Activated CD4-positive, alpha-beta T cell treated with anti-CD3 and anti-CD28 coated beads, Interleukin-2, Interleukin-4, amounts not matched to agents 100 ng/mL and 50 ng/mL, durations not matched to agents 16 hours and 8 hours (primary cell): ENCODE measurements at places on chromosomes 4 and X.

GRCh38 chrX:149365061-149365460 is 140.0 kb downstream of the IDS start:
- no peak for DNase-seq

DNA sequence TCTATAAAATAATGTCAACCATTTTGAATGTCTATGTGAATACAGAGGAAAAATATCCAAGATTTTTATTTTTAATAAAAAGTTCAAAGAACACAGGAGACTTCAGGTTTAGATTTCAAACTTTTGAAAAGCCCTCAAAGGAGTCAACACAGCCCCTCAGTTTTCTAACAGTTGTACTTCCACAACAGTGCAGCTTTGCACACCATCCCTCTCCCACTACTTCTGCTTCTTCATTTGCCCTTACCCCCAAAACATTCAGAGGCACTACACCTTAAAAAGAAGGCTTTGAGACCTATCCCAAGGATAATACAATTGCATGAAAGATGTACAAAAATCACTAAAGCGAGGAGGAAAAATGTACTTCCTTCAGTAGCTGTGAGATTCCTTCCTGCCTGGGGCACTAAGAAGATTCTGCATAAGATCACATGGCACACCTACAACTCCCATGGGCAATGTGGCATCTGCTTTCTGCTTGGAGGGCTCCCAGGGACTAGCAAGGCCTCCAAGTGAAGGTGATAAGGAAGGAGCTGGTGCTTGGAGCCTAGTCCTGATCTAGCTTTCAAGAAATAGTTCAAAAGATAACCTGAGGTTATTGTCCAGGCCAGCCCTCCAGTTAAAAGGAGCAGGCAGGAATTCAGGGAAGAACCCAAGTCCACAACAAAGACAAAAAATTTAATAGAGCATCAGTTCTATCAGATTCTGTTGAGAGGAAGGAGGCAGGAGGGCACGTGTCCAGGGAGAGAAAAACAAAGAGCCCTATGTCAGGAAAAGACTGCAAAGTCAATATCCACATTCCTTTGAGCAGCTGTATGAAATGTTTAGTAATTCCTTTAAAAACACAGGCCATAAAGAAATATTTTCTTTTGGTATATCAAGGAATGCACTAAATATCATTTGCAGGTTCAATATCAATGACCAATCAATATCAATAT is 19.1 kb downstream of the ARAP2 start:
- DNase-seq: no peak

- no peak for DNase-seq
Measured at GRCh38 chr4:682490-683172, 6.3 kb downstream of the SLC49A3 start.

DNA sequence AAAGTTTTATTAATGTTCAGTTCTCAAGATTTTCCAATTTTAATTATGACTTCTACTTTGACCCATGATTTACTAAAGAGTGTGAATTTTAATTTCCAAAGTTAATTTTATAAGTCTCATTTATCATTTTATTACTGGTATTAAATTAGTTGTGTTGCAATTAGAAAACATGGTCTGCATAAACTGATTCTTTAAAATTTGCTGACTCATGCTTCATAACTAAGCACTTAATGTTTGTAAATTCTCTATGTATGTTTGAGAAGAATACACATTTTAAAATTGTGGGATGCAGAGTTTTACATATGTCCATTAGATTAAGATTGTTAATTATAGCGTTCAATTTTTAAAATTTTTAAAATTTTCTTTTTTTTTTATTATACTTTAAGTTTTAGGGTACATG is 20.2 kb upstream of the UCHL1 start:
- DNase-seq: no peak

- DNase-seq: no peak
Measured at GRCh38 chr4:52366621-52367020, 292.5 kb downstream of the USP46 start.

DNA sequence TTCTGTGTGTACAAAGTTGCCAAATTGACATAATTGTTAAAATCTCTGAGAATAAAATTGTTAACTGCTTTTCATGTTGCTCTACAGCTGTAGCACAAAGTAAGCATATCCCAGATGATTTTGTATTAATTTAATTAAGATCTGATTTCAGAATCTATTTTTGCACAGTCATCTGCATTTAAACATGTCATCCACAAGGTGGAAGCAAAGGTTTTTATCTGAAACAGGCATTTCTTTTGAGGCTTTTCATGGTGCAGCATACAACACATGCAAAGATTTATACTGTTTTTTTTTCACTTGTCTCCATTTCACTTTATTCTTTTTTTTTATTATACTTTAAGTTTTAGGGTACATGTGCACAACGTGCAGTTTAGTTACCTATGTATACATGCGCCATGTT is 51.2 kb downstream of the GC start:
- no peak for DNase-seq

DNA sequence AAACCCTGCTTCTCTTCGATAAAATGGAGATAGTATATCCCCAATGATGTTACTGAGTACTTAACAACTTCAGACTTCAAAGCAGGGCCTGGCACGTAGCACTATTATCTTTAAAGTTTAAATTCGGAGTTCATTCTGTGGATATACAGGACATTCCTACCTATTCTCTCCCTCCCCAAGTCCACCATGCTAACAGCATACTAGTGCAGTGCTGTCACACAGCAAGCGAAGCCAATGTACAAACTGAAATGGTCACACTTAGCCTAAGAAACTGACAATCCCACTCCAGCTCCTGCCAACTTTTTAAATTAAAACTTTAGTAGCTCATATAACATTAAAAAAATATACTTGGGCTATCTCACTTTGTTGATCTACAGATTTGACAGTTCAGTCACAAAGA is 1.2 kb upstream of the DNAJB14 start:
- DNase-seq: no peak

GRCh38 chr4:1684506-1685234 is 557 bp upstream of the FAM53A start:
- DNase-seq: peak; percentile 94

DNA sequence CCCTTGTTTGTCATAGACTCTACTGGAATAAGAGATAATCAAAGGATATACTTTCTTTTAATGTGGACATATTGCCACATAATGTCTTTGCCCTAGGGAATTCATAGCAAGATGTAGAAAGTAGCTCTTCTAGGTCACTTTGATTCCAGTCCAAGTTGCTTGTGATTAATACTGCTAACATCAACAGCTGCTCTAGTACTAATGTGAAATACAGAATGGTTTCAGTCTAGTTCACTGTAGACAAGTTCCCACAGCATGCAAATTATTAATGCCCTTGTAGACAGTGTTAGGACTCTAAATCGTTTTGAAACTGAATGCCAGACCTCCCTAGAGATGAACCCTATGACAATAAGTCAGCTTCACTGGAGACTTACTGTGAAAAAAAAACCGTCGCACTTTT is 494.6 kb upstream of the ATOH1 start:
- no peak for DNase-seq

DNA sequence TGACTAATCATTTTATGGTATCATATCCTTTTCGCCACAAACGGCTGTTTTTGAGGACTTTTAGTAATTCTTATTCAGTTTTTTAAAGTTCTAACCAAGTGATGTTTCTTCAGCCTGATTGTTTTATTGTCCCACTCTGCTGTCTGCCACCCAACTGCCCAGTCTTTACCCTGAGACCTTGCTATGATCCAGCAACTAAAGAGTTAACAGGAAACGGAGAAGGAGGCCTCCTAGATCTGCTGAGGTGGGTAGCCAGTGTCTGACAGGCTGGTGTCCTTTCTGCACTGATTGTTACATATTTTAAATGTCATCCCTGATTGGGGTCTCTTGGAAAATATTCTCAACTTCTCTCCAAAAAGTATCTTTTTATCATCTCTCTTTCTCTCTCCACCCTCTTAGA is 7.9 kb upstream of the TMEM150C start:
- no peak for DNase-seq

- DNase-seq: peak; percentile 64
Measured at GRCh38 chrX:112844250-112844649, 3.6 kb upstream of the AMOT start.

DNA sequence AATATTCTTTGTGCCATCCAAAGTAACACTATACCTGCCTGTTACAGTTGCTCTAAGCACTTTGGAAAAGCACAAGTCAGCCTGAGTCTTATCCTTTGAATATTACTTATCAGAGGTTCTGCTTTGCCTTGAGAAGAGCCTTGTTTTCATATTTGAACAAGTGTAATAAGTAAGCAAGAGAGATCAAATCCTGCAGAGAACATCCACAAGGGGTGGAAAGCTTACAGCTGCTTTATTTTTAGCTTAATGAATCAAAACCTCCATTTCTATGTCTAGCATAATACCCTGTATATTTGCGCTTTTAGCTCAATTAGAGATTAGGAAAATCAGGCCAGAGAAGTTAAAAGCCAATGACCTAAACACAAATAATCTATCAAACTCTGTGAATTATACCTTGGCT is 139.8 kb downstream of the CDS1 start:
- DNase-seq: no peak

DNA sequence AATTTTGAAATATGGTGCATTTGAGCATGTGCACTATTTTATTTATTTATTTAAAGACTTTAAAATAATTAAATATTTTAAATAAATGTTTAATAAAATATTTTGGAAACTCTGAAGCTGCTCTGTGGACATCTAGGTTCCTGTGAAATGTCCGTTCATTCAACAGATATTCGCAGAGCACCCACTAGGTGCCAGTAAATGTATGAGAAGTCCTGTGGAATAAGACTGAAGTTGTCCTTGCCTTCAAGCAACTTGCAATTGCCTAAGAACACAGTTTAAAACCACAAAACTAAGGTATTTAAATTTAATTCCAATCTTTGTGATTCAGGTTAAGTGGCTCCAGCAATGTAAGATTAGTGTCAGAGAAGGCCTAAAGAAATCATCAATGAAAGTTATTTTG is 306.7 kb downstream of the GBA3 start:
- DNase-seq: no peak

DNA sequence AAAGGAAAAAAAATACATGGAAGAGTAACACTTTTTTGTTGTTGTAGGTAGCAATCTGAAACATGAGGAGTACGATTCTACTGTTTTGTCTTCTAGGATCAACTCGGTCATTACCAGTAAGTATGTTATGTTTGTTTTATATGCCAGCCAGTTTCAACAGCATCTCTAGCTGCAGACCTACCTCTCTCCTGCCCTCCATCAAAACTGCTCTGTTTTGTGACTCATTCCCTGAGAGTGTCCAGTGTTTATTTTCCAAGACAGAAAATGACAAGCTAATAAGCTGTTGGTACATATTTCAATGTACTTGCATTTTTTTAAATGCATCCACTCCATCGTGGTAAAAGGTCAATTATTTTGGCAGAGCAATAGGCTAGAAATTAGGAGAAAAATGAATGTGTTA is 347 bp downstream of the AMTN start:
- DNase-seq: no peak

DNA sequence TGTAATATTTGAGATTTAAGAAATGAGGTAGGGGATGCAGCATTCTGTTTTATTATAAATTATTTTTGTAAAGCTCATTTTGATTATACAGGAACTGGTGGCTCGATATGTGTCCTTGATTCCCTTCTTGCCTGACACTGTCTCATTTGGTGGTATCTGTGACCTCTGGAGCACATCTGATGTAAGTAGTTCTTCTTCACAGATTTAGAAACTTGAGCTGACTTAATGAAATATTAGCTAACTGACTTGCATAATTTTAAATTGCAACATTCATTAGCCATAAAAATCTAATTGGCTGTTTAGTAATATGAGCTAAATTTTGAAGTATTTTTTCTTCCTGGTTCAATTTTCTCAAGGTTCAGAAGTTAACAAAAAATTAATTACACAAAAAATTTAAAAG is 69.1 kb downstream of the FBXL5 start:
- DNase-seq: no peak

- DNase-seq: no peak
Measured at GRCh38 chr4:20271950-20272349, 20.2 kb downstream of the SLIT2 start.

GRCh38 chr4:100872811-100873210 is 355.0 kb upstream of the EMCN start:
- no peak for DNase-seq

GRCh38 chrX:129403974-129404669 is 119.2 kb downstream of the SMARCA1 start:
- no peak for DNase-seq

DNA sequence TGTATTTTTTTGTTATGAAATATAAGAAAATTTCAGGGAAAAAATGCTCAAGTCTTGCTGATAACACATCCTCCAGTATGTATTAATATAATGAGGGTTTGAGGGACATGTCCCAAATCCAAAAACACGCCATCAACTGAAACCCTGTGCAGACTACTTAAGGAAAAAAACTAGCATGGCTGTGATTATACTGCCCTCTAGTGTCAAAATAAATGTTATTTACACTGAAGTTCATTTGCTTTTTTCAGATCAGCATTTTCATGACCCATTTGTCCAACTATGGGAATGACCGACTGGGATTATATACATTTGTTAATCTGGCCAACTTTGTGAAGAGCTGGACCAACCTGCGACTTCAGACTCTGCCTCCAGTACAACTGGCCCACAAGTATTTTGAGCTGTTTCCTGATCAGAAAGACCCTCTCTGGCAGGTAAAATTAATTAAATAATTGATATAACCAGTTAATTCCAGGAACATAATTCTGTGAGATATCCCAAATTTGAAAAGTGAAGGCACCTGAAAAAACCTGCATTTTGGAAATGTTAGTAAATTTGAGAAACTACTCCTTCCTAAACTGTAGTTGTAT is 128.5 kb downstream of the PRSS12 start:
- DNase-seq: peak; percentile 44

GRCh38 chr4:2280531-2281300 is 18.8 kb upstream of the MXD4 start:
- DNase-seq: no peak

DNA sequence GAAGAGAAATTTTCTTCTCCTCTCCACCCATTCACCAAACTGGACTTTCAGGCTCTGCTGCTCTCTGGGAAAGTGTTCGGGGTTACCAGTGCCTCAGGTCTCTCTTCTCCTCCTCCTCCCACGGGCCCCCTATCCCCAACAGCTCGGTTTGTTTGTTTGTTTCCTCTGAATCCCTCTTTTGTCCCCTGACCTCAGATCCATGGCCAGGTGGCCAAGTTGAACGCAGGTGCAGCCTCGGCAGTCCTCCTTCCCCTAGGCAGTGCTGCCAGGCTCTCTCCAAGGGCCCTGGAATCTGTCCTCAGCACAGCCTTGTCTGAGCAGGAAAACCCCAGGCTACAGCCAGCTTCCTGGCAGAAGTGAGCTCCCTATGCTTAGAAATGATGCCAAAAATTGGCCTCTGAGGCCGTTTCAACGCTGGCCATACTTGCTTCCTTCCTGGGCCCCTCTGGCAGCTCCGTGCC is 60.0 kb downstream of the FHDC1 start:
- DNase-seq: no peak

DNA sequence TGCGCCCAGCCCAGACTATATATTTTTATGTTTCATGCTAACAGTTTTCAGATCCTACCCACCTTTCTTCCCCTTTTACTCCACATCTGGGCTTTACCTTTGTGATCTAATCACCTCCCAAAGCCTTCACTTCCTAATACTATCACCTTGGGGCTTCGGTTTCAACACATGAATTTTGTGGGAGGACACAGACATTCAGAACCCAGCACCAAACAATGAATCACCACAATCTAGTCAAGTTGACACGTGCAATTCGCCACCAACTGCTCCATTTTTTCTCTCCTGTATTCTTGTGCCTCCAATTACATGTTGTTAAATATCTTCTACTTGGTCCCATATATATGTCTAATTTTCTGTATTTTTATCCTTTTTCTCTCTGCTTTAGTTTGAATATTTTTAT is 41.8 kb upstream of the STX18 start:
- DNase-seq: no peak

- DNase-seq: no peak
Measured at GRCh38 chr4:135316266-135316779, 1114.7 kb upstream of the PABPC4L start.
